GM10248 (cell line): ENCODE measurements at places on chromosomes 5 and 9.

DNA sequence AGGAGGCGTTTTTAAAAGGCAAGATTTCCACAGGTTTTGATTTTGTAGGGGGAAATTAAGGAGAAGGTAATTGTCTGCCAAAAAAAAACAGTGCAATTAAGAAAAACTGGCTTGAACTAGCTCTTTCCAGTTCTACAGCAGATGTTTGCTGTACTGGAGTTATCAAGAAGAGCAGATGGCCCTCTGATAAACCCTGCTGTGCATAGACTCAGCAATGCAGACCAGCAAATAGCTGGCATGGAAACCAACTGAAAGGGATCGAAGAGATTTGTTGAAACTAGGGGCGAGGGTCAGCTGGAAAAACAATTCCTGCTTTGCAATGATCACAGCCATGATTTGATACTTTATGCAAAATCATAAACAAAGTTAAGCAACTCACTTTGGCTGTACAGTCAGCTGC is 17.8 kb upstream of the BHMT start:
- DNase-seq, result no peak

- no peak for DNase-seq
Measured at GRCh38 chr5:144468571-144468970, 297.9 kb downstream of the KCTD16 start.

GRCh38 chr9:130026583-130027340 is 16.2 kb downstream of the FNBP1 start:
- DNase-seq, result no peak

DNA sequence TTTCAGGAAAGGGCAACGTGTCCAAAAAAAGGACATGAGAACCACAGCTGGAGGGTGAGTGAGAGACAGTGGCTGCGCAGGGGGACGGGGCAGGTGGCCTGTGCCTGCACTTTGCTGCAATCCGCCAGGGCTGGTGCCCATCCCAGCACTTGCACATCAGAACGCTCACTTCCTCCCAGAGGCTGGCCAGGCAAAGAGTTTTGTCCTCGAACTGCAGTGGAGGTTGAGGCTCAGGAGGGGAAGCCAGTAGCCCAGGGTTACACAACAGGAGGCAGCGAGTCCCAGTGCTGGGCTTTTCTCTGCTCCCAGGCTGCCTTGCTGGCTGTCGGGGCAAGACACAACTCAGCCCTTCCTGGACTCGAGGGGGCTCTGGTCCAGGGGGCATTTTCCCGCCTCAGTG is 33.1 kb downstream of the CRB2 start:
- no peak for DNase-seq

GRCh38 chr5:165014439-165014838 is 1509.0 kb downstream of the MAT2B start:
- DNase-seq, result no peak

DNA sequence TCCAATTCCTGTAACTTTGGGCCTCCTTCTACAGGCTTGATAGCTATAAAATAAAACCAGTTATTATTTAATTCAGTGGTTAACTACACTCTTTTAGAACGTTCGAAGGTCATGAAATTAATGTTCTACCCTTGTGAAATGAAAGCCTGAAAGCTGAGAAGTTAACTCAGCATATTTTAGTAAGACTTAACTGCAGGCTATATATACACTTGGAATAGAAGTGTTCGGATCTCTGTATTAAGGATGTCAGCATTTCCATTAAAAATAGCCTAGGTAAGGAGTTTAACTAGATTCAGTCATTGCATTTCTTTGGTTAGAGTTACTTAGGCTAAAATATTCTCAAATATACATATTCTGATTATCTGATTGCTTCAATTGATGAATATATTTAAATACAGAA is 229.2 kb downstream of the MRPS30 start:
- no peak for DNase-seq

GRCh38 chr5:68405026-68405684 is 189.6 kb downstream of the PIK3R1 start:
- no peak for DNase-seq

- no peak for DNase-seq
Measured at GRCh38 chr5:67188274-67189078, 8.1 kb downstream of the CD180 start.

GRCh38 chr9:112074250-112075008 is 100.7 kb downstream of the SUSD1 start:
- peak; percentile 45 for DNase-seq

DNA sequence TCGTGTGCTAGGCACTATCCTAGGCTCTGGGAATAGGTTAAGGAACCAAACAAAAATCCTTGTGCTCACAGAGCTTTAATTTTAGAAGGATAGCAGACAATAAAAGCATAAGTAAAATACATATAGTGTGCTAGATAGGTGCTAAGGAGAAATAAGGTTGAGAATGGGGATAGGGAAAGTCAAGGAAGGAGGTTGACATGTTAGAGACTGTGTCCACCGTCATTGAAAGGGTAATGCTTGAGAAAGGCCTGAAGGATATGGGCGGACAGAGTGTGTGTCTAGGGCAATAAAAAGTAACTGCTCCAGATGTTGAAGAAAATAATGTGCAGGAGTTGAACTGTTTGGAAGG is 482 bp upstream of the TDRD7 start:
- DNase-seq, result no peak

GRCh38 chr9:137989156-137989555 is 111.6 kb downstream of the CACNA1B start:
- no peak for DNase-seq

- no peak for DNase-seq
Measured at GRCh38 chr5:180790020-180790419, 12.6 kb downstream of the MGAT1 start.

GRCh38 chr5:153998010-153998409 is 40.7 kb downstream of the FAM114A2 start:
- no peak for DNase-seq

- no peak for DNase-seq
Measured at GRCh38 chr9:89116064-89116804, 62.4 kb downstream of the SHC3 start.

- DNase-seq, result no peak
Measured at GRCh38 chr5:168755548-168756093, 176.5 kb upstream of the PANK3 start.

DNA sequence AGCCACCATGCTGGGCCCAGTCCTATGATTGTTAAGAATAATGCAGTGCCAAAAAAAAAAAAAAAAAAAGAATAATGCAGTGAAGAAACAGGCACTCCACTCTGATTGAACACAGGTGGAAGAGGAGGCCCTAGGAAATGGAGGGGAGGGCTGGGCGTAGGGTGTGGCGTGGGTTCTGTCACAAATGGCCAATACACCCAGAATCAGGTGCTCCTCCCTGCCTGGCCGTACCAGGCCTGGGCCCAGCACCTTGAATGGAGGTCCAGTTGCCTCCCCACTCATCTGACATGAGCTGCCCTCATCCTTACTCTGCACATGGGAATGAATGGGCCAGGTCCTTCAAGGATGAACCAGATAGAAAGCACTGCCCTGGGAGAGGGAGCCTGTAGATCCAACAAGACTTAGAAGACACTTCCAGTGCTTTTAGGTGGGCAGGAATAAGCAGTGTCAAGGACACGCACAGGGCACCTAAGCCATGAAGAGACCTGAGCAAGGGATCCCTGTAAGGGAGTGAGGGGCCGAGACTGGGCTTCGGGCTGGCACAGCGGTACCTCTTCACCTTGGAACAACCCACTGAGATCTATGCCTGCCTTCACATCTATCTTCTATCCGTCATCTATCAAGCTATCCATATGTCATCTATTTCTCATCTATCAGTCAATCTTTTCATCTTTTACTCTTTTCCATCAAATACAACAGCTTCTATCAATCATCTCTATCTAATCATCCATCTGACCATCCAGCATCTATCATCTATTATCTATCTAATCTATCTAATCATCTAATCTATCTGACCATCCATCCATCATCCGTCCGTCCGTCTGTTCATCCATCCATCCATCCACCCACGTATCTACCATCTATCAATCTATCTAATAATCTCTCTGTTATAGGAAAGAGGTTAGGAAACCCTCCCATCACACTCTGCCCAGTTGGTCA is 15.9 kb downstream of the NINJ1 start:
- DNase-seq, result no peak

DNA sequence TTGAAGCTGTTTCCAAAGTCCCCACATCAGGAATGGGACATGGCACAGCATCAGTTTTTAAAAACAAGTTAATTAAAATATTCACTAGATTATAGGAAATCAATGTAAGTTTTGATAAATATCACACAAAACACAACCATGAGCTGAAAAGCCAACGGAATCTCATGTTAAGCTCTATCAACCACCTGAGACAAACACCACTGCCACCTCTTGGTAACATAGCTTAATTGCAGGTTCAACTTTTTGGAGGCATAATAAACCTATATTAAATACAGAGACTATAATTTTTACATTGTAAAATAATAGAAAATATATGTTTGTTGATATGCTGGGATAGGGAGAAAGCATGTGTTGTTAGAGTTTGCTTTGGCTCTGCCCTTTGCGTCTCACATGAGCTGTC is 126.1 kb downstream of the SV2C start:
- no peak for DNase-seq

GRCh38 chr5:172846249-172846648 is 12.2 kb downstream of the ERGIC1 start:
- no peak for DNase-seq

- no peak for DNase-seq
Measured at GRCh38 chr5:118722122-118723020, 266.0 kb downstream of the DTWD2 start.

DNA sequence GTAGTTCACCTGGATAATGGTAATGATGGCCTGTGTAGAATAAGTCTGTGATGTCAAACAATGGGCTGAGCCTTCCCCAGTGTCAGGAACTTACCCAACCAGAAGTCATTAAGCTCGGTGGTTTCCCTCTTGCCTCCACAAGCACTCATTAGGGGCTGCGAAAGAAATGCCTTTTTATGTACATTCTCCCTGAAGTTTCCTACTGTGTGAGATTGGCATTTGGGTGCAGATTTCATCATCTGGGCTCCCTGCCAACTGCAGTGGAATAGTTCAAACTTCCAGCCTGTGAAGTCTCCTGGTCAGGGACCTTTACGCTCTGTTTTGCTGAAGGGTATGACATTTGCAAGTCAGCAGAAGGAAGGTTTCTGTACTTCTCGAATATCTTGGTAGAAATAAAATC is 41.6 kb upstream of the TMEM215 start:
- no peak for DNase-seq

- peak; percentile 88 for DNase-seq
Measured at GRCh38 chr9:131046581-131047202, 37.7 kb downstream of the LAMC3 start.

GRCh38 chr5:133383580-133383939 is 228.8 kb downstream of the FSTL4 start:
- DNase-seq, result no peak

- DNase-seq, result no peak
Measured at GRCh38 chr5:169906745-169907649, 73.3 kb downstream of the INSYN2B start.

DNA sequence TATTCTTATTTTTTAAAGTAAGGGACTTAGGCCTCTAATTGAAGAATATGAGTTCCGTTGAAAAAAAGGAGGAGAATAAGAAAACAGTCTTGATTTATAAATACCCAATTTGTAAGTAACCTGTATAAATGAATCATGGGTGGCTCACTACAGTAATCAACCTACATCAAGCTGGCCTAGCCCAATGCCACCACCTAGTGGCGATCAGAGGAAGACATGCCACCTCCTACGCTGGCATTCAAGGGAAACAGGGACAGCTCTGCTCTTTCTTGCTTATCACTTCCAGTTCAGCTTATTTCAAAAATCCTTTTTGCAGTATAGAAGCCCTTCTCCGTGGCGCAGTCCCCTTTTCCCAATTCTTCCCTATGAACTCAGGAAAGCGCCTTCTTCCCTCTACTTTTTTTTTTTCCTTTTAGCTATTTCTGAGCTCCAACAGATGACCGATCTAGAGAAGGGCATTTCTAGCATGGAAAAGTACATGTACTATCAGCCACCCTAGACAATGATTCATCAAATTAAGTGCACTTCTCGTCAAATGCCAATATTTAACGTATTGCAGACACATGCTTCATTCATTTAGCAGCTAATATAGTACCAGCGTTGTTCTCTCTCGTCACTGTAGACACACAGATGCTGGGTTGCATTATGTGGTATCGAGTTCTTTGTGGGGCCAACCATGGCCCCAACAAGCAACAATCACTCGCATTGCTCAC is 28.3 kb downstream of the PTPN3 start:
- peak; percentile 78 for DNase-seq

DNA sequence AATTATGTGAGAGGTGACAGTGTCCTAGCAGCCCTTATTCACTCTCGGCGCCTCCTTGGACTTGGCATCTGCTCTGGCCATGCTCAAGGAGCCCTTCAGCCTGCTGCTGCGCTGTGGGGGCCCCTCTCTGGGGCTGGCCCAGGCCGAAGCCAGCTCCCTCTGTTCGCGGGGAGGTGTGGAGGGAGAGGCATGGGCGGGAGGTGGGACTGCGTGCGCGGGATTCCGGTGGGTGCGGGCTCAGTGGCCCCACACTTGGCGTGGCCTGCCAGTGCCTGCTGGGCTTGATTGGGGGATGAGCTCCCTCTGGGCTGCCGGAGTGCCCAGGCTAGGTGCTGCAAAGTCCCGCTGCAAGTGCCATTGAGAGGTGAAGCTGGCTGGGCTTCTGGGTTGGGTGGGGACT is 12.9 kb upstream of the DMRTA1 start:
- no peak for DNase-seq

- no peak for DNase-seq
Measured at GRCh38 chr5:127280491-127281220, 9.9 kb upstream of the MEGF10 start.

GRCh38 chr5:117859176-117859575 is 1129.2 kb downstream of the DTWD2 start:
- no peak for DNase-seq

DNA sequence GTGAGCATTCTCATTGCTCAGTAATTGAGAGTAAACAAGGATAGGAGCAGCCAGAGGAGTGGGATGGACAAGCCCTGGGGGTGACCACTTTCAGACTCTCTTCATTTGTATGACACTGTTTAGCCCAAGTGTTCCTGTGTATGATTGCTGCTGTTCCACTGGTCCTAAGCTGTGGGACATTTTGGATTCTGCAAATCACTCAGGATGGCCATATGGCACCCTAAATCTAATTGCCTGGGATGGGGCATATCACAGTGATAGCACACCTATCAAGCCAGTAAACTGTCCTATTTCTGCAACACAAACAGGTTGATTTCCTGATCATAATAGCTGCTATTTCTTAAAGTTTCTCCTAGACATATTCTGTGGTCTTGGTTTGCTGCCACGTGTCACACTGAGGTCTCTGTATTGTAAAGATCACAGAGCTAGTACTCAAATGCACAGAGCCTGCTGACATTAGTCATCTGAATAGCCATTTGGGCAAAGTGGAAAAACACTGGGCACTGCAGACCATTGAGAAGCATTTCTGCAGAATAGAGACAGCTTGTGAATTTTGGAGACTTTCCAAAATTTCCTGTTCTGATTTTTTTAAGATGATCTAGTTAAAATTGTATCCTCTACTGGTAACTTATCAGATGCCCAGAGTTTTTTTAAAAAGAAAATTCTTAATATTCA is 320.2 kb downstream of the RFX3 start:
- no peak for DNase-seq

- DNase-seq, result no peak
Measured at GRCh38 chr9:117189121-117189520, 225.7 kb downstream of the ASTN2 start.
